Cortex of kidney (tissue), 1 donor: ENCODE measurements at places on chromosomes 2 and 18.

GRCh38 chr18:46899274-46899948 is 17.9 kb downstream of the PIAS2 start:
- no peak for DNase-seq

- DNase-seq = no peak
Measured at GRCh38 chr2:100107906-100108647, 34.3 kb downstream of the AFF3 start.

DNA sequence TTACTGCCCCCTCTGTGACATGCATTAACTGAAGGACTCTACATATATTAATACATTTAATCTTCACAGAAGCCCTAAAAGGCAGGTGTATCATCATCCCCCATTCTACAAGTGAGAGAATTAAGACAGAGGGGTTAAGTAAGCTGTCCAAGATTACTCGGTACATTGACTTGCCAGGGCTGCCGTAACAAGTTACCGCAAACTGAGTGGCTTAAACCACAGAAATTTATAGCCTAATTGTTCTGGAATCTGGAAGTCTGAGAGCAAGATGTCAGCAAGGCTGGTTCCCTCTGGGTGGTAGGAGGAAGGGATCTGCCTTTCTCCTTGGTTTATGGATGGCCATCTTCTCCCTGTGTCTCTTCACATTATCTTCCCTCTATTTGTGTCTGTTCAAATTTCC is 605.5 kb downstream of the EPHA4 start:
- no peak for DNase-seq

- DNase-seq = no peak
Measured at GRCh38 chr2:152613235-152613634, 104.0 kb downstream of the PRPF40A start.

GRCh38 chr18:67140495-67140894 is 376.0 kb downstream of the DSEL start:
- no peak for DNase-seq

- DNase-seq = no peak
Measured at GRCh38 chr2:99285526-99285925, 15.5 kb downstream of the LYG1 start.

DNA sequence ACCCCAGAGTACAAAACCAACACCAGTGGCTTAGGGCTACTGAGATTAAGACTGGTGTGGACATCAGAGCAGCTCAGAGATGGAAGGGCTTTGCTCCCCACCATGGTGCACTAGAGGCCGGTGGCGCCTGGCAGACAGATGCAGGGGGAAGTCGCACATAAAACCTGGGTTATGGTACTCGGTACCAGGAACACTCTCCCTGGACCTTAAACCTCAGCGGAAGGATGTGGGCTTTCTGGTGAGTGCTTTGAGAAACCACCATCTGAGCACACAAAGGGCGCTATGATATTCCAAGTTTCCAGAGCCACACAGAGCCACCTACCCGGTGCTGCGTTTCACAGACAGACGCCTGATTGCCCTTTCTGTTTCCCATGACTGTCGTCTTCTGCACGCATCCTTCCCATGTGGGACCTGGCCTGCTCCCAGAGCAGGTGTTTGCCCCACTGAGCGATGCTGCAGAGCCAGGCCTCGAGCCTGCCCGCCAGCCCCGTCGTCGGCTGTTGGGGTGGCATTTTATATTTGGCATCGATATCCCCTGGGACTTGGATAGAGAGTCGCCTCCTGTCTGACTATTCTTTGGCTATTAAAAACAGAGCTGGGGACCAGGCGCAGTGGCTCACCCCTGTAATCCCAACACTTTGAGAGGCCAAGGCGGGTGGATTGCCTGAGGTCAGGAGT is 89.5 kb upstream of the ODC1 start:
- no peak for DNase-seq

GRCh38 chr2:26605195-26605998 is 35.8 kb downstream of the CIB4 start:
- no peak for DNase-seq

- no peak for DNase-seq
Measured at GRCh38 chr18:75074196-75075015, 134.5 kb downstream of the PTGR3 start.

DNA sequence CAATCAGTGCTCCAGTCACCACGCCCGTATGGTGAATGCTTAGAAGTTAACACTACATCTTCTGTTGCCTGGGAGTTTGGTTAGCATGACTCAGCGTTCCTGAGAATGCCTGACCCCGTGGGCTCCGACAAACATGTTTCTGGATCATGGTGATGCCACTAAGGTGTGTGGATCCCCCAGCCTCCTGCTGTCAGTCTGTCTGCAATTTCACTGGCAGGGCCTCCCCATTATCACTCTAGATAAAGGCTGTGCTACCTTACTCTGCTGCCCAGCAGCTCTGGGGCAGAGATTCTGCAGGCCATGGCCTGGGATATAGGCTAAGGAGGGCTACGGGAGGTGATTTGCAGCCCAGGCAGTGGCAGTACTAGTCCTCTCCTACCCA is 66.0 kb downstream of the STPG4 start:
- no peak for DNase-seq

- no peak for DNase-seq
Measured at GRCh38 chr2:241107031-241107783, 5.1 kb upstream of the MTERF4 start.

- no peak for DNase-seq
Measured at GRCh38 chr2:231765496-231765929, 15.6 kb downstream of the PDE6D start.

DNA sequence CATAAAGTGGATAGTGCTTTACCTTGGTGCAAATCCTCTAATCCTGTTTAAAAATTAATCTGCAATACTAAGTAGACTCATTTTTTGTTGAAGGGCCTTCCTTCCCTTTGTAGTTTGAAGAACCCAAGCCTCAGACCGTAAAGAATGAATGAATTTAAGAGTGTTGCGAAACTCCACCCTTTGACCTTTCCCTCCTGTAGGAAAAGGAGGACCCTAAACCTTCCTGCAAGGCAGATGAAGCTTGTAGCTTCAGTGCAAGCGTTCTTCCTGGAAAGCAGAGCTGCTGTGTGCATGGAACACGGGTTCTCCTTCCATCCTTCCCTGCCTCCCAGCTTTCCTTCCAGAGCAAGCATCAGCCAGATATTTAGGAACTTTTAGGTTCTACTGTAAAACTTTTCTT is 1.7 kb downstream of the IMPA2 start:
- no peak for DNase-seq

DNA sequence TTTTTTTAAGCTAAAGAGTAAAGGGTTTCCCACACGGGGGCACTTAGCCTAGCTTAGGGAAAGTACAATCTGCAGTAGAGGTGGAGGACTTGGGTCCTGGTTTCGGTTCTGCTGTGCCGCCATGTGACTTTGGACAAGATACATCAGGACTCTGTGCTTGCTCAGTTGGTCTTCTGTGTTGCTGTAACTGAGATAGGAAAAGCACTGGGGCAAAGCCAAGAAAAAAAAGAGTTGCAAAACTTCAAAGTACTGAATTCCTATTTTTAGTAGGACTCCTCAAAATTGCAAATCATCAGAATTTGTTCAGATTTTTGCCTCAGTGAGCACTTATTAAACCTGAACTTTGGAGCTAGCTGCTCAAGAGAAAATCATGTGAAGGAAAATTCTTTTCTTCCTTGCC is 96.3 kb upstream of the STON1 start:
- no peak for DNase-seq

- no peak for DNase-seq
Measured at GRCh38 chr2:240052524-240052923, 797 bp downstream of the OR6B3 start.

DNA sequence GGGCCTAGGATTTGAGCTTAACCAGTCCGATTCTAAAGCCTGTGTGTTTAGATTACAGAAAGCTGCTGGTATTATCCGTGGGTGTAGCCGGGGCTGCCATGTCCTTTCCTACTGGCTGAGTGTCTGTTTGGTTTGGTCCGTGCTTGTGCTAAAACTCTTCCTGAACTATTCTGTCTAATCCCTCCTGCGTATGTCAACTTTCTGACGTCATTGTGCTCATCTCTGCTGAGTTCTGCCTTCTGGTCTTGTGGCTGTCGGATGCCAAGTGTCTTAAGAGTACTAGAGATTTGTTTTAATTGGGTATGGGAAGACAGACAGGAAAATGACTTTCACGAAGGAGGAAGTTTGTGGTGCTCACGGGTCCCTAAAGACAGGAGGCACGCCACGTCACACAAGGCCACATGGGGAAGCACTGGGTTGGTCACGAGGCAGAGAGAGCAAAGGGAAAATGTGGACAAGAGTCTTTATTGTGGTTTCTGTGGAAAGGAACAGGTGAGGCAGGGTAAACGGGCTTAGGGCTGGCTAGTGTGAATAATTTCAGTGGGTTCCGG is 31.8 kb upstream of the NTSR2 start:
- DNase-seq = no peak

DNA sequence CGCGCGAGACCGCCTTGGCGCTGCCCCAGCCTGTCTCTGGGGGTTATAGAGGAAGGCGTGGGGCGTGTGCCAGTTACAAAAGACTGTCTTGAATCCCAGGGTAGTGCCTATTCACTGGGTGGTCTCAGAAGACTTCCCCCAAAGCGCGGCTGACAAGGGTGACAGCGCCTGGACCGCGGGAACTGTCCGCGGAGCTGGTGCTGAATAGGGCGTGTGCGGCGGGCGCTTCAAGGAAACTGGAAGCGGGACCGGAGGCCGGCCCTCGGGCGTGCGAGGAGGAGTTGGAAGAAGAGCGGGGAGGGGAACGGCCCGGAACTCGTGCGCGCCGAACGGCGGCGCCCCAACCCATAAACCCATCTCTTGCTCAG is 2.3 kb downstream of the EGR4 start:
- DNase-seq = no peak

GRCh38 chr18:32668956-32669355 is 103.9 kb downstream of the KLHL14 start:
- no peak for DNase-seq

DNA sequence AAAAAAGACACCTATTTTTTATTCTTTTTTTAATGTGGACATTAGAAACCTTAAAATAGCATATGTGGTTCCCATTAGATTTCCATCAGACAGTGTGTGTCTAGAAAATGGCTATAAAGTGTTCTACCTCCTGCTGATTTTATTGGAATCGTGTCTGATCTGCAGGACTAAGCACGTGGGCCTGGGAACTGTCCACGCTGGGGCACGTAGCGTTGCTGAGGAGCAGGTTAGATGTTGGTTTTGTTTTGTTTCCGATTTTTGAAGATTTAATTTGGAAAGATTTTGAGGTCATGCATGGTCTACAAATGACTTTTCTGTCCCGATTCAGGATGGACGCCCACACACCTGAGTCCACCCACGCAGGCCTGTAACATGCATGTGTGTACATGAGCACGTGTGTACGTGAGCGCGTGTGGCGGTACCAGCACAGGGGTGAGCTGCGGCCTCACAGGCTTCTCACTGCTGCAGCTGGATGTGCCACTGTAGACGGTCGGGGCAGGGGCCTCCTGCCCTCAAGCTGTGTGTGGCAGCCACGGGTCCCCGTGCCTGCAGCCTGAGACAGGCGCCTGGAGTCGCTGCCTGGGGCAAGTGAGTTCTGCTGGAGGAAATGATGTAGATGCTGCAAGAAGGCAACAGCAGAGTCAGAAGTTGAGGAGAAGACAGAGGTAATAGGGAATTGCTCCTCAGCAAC is 99.7 kb upstream of the CTDP1 start:
- no peak for DNase-seq

- no peak for DNase-seq
Measured at GRCh38 chr2:119113489-119113770, 45.1 kb downstream of the C1QL2 start.

DNA sequence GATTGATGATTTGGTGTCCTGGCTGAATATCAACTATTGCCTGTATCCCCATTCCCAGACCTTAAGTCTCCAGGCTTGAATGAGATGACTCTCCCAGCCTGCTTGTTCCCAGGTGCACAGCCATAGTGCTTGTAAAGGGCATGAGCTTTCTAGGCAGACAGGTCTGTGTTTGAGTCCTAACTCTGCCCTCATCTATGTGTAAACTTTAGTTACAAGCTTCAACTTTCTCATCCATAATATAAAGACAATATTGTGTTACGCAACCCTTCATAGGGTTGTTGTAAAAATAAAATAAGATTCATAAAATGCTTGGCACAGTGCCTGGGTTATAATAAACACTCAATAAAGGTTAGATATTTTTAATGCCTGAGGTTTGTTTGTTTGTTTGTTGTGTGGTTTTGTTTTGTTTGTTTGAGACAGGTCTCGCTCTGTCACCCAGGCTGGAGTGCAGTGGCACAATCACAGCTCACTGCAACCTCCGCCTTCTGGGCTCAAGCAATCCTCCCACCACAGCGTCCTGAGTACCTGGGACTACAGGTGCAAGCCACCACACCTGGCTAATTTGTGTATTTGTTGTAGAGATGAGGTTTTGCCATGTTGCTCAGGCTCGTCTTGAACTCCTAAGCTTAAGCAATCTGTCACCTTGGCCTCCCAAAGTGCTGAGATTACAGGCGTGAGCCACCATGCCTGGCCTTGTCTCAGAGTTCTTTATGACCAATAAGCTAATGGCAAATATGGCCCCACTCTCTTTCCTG is 89.4 kb upstream of the MAPRE2 start:
- no peak for DNase-seq

GRCh38 chr2:66547887-66548286 is 113.0 kb downstream of the MEIS1 start:
- no peak for DNase-seq

GRCh38 chr2:18473241-18474181 is 86.9 kb downstream of the RDH14 start:
- no peak for DNase-seq

GRCh38 chr2:195632856-195633572 is 24.0 kb upstream of the SLC39A10 start:
- no peak for DNase-seq

DNA sequence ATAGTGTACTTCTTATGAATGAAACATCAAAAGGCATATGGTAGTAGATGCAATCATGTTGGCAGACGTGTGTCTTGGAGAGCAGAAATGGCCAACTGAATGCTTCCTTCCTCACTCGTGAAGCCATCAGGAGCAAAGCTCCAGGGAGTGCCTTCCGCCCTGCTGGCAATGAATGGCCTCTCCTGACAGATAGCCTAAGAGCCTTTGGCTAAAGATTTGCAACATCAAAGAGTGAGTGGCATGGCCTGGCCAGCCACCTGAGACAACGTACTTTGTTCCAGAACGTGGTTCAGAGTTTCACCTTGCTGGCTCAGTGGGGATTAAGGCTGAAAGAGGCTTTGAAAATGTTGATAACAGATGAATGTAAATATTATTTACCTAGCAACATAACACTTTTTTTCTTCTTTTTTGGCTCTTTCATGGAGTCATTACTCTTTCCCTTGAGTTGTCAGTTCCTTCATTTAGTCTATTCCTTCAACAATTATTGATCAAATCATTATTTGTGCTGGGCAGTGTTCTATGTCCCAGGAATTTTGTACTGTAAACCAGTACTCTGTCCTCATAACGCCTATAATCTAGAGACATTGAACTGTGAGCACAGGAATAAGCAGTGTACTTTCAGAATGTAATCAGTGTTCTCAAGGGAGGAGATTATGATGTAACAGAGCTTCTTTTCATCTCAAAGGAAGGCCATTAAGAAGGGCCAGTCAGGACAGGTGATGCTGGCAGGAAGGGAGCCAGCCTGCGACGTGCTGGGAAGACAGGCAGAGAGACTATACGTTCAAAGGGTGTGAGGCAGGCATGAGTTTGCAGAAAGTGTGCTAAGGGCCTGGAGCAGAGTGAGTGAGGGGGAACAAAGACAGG is 59.4 kb upstream of the SH3RF3 start:
- DNase-seq = no peak
